ENCODE measurements at places on chromosomes 7 and 10.

GRCh38 chr7:138325434-138325833 is 134.6 kb upstream of the TRIM24 start:
- no peak for DNase-seq

GRCh38 chr10:571688-572451 is 117.6 kb downstream of the DIP2C start:
- no peak for DNase-seq

- DNase-seq, result no peak
Observed at GRCh38 chr10:74824184-74824899, 2.1 kb upstream of the KAT6B start.

DNA sequence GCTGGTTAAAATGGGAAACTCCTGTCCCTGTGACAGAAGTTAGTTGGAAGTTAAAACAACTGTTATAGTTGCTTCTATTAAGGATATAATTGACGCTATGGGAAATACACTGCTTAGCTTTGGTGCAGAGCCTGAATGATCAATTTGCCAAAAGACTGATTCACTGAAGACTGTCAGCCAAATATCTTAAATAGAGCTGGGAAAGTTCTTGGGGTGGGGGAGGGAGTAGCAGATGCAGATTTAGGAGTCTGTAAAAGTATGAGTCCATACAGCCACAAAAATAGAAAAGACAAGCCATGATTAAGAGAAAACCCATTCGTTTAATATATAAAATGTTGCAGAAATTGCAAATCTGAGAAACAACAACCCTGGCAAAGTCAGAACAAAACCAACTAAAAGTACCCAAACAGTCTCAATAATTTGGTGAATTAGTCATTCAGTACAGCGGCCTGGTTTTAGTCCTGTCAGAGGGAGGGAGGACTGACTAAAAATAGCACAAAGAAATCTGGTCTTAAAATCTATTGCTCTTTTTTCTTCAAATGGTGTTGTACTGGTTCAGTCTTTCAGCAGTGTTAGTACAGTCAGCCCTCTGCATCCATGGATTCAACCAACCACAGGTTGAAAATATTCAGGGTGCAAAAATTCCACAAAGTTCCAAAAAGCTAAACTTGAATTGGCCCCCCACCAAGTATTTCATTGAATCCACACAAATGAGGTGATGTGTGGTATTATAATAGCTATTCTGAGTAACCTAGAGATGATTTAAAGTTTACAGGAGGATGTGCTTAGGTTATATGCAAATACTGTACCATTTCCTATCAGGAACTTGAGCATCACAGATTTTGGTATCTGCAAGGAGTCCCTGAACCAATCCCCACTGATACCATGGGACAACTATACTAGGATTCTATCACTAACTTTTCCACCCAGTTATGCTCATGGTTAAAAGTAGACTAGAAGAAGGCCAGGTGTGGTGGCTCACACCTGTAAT is 30.0 kb downstream of the STK17A start:
- no peak for DNase-seq

DNA sequence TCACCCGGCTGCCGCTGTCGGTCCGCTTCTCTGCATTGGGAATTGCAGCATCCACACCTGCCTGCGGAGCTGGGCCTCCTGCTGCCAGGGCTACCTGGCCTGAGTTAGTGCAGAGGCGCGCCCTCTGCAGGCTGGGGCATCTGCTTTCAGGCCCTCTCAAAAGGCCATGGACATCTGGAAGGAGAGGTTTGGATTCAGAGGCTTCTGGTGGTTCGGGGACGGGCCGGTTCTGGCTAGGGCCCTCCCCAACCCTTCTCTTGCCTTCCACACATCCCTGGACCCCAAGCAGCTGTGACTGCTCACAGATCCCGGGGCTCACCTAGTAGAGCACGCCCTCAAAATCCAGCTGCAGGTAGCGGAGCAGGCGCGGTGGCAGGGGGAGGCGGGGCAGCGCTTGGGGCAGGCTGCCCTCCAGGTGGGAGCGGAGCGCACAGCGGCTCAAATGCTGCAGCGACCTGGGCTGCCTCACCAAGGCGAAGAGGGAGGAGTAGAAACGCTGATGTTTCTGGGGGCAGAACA is 8.4 kb upstream of the GBX1 start:
- DNase-seq, result no peak

GRCh38 chr7:16035392-16035791 is 348.9 kb upstream of the MEOX2 start:
- no peak for DNase-seq

- DNase-seq, result no peak
Observed at GRCh38 chr10:45580371-45581215, 92.0 kb downstream of the ZFAND4 start.

GRCh38 chr7:149313981-149314380 is 52.0 kb downstream of the ZNF783 start:
- no peak for DNase-seq

DNA sequence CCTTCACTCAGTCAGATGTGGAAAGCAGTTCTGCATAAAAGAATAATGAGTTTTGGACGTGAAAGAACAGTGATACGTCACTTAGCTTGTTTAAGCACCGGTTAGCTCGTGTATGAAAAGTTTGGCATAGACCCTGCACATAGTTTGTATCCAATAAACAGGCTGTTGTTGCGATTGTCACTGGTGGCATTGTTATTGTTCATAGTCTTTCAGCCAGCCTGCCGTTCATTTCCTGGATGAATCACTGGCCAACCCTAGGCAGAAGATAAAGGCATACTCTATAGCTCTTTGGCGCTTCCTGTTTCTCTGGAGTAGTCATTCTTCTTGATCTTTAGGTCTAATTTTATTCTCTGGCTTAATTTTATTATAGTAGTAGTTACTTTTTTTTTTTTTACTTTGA is 57.8 kb upstream of the ANKRD30A start:
- DNase-seq, result no peak

DNA sequence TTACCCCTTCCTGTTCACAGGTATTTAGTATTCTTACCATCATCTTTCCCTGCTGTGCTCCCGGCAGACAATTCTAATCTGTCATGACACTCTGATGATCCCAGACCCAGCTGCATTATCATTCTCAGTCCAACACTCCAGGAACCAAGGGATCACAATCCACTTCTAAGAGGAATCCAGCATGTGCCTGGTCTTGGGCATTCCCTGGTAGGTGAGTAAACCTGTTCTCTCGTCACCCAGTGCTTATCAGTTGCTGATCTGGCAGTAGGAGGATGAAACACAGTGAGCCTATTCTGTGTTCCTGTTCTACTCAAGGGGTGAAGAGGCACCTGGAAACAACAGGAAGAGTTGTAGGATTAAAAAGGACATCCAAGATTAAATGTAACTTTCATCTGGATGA is 1.3 kb upstream of the DMBT1 start:
- DNase-seq, result no peak

DNA sequence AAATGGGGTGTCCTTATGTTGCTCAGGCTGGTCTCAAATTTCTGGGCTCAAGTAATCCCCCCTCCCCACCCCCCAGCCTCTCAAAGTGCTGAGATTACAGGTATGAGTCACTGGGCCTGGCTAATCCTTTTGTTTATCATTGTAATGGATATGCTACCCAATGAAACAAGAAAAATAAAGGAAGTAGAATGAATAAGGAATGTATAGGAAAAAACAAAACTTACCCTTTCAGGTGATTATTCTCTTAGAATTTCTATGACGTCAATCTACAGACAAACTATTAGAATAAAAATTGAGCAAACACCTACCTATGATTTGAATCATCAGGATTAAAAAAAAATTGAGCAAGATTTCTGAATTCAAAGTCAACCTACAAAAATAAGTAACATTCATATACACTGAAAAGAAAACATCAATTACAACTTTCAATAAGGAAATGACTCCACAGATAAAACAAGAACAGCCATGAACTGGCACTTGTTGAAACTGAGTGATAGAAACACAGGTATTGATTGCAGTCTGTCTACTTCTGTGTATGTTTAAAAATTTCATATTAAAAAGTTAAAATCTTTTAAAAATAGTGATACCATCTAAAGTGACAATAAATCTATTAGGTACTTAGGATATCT is 12.2 kb downstream of the ADAM12 start:
- no peak for DNase-seq

DNA sequence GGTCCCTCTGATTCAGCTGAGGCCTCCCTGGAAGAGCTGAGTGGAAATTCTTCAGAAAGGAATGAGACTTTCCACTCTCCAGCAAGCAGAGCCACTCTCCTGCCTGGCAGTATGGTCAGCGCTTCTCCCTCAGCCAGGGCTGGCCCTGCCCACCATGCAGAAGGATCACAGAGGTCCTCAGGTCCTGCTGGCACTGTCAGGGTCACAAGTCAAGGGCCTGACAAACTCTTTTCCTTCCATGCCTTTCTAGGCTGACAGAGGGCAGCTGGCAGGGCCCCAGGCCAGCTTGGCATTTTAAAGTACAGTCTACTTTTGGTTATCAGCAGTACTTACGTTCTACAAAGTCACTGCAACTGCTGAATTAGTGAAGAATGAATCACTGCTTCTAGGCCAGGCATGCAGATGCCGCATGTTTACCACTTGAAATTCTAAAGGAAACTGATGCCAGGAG is 119.3 kb upstream of the FRMD4A start:
- no peak for DNase-seq

DNA sequence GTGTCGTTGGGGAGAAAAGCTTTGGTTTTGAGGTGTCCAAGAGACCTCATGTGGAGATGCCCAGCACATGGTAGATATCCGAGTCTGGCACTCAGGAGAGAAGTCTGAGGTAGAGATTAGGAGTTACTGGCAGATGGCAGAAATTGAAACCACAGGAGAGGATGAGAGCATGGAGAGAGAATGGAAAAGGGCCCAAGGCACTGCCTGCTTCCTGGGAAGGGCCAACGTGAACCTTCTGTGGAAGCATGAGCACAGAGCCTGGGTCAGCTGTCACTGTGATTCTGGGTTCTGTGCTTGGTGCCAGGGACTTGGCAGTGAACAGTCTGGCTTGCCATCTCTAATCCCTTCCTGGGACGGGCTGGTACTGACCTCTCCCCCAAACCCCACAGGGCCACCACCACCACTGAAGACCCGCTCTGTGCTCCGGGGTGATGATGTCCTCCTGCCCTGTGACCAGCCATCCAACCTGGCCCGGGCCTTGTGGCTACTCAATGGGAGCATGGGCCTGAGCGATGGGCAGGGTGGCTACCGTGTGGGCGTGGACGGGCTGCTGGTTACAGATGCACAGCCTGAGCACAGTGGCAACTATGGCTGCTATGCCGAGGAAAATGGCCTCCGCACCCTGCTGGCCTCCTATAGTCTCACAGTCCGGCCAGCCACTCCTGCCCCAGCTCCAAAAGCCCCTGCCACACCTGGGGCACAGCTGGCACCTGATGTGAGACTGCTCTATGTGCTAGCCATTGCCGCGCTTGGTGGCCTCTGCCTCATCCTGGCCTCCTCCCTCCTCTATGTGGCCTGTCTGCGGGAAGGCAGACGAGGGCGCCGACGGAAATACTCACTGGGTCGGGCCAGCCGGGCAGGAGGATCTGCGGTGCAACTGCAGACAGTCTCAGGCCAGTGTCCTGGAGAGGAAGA is 4.1 kb downstream of the MRPL43 start:
- DNase-seq, result peak; percentile 88

DNA sequence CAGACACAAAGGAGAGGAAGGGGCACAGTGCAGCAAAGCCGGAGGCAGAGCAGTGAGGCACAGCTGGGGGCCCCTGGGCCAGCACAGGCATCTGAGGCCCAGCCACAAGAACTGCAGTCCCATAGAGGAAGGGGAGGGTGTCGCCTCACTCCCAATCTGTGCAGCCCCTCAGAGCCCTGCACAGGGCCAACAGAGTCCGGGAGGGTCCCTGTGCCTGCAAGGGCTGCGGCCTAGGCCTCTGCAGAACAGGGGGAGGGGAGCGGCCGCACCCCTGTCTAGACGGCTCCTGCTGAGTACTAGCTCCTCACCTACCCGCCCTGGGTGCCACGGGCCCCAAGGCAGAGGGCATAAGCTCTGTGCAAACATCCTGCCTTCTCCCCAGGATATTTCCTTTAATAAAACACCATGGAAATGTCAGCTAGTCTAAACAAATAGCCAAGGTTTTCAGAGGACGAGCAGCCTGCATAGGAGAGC is 32.4 kb upstream of the RET start:
- DNase-seq, result no peak

DNA sequence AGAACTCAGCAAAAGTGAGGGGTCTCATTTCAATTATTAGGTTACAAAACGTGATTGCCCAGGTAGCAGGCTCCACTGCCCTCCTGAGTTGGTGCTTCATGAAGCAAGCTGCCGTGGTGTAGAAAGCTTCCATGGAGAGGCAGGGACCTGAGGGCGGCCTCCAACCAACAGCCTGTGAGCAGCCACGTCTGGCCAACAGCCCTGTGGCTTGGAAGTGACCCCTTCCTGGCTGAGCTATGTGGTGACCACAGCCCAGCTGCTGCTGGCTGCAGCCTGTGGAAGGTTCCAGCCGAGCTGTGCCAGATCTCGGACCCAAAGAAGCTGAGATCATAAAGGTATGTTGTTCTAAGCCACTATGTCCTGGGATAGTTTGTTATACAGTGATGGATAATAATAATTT is 122.5 kb upstream of the KLF6 start:
- DNase-seq, result no peak

- no peak for DNase-seq
Observed at GRCh38 chr10:128530946-128531345, 404.7 kb upstream of the MKI67 start.

DNA sequence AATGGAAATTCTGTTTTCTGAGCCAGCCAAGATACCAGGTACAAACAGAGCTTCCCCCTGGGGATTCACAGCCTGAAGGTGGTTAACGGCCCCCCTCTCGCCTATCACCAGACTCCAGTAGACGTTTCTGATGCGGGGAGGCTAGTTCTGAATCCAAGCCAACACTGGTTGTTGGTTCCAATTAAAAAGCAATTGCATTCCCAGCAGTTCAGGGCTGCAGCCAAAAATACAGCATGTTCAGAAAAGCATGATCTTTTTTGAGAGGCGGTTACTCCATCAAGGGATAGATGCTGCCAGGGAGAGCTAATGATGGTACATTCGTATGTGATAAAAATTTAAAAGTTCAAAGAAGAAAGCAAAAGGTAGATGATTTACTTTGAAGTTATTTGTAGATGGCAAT is 481.0 kb downstream of the GALNT17 start:
- peak; percentile 84 for DNase-seq

- DNase-seq, result no peak
Observed at GRCh38 chr7:29091715-29092114, 54.6 kb downstream of the CPVL start.

DNA sequence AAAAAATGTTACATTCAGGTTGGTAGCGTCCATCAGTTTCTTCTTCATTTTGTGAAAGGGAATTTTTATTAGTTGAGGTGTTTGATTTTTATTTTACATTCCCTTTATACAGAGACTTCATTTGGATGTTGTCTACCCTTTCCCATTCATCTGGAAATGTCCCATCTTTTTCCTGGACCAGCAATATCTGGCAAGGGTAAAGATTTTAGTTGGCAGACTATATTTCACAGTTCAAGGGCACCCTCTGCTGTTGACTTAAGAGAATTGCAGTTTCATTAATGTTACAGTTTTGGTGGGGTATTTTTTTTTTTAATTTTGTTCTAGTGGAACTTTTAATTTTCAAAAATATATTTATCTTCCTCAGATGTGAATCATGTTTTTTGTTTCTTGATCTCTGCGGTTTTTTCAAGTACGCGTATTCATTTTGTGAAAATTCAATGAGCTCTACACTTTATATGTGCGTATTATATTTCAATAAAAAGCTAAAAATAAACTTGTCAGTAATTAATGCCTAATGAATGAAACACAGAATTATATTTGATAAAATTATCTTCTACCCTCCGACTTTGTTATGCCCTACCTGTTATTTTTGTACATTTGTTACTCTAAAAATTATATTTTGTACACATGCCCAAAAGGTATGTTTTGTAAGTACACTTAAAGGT is 97.9 kb upstream of the KLF14 start:
- peak; percentile 62 for DNase-seq

All from cerebellar cortex (tissue), 1 donor.